A549 treated with Mapracorat at 1 μM for 4 hours (cell line): ENCODE measurements at places on chromosomes 1 and 21. TPM values are rescaled to one million over a fixed set of nuclear protein-coding genes. Genes with fewer than 3 reads are reported as not detected.

SPRR1A gene
- total RNA-seq, result not detected in 5 replicates

ORC1 gene
- total RNA-seq, result 19.6 to 21.3 TPM (median 20.8 TPM) in 5 replicates

AMY2B gene
- 0.40 to 0.63 TPM (median 0.56 TPM) in 5 replicates for total RNA-seq

SEMA4A gene
- total RNA-seq, result 0.33 to 0.43 TPM (median 0.38 TPM) in 5 replicates

GBP2 gene
- 0.63 to 1.1 TPM (median 0.81 TPM) in 5 replicates for total RNA-seq

OR10J1 gene
- total RNA-seq, result not detected in 5 replicates

CFHR5 gene
- not detected in 5 replicates for total RNA-seq

IGFN1 gene
- 0.41 to 0.71 TPM (median 0.56 TPM) in 5 replicates for total RNA-seq
